ENCODE measurements at places on chromosomes 12 and 14. TPM values are rescaled to one million over a fixed set of nuclear protein-coding genes. Genes with fewer than 3 reads are reported as not detected.

DNA sequence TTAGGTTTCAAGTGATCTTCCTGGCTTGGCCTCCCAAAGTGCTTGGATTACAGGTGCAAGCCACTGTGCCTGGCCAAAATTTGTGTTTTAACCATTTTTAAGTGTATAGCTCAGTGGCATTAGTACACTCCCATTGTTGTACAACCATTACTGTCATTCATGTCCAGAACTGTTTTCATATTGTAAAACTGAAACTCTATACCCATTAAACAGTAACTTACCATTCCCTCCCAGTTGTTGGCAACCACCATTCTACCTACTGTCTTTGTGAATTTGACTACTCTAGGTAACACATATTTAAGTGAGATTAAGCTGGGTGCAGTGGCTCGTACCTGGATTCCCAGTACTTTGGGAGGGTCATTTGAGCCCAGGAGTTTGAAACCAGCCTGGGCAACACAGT lies 67.3 kb upstream of the KCNH3 start:
- no peak overlapping the region for H3K27ac ChIP-seq
- no peak for DNase-seq
- no peaks in the 10 kb centered on the region for H3K27me3 ChIP-seq
- H3K4me1 ChIP-seq, result no peaks in the 10 kb centered on the region

DNA sequence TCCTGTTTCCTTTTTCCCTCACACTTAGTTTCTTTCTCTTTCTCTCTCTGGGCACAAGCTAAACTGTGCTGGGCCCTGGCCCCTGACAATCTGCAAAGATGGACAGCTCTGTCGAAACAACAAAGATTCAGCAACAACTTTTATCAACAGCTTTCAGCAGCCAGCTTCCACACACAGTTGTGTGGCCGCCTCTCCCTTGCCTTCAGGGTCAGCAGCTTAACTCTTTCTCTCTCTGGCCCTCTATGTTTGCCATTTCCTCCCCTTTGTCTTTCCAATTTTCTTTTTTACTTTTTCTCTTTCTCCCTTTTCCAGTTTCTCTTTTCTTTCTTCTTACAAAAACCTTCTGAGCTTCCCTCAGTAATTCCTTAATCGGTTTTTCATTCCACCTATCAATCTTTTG lies 43.3 kb downstream of the IQSEC3 start:
- H3K27ac ChIP-seq, result peak overlapping the region; percentile 2
- H3K4me1 ChIP-seq, result no peaks in the 10 kb centered on the region
- no peaks in the 10 kb centered on the region for H3K36me3 ChIP-seq
- peak overlapping the region; percentile 40 for H3K4me3 ChIP-seq

- H3K27ac ChIP-seq, result no peak overlapping the region
- no peaks in the 10 kb centered on the region for H3K36me3 ChIP-seq
- no peaks in the 10 kb centered on the region for H3K4me1 ChIP-seq
- no peaks in the 10 kb centered on the region for H3K27me3 ChIP-seq
- no peak overlapping the region for H3K4me3 ChIP-seq
Measured at GRCh38 chr12:102281231-102281630, 83.6 kb upstream of the PMCH start.

- H3K27me3 ChIP-seq, result no peaks in the 10 kb centered on the region
- H3K4me3 ChIP-seq, result no peak overlapping the region
- no peaks in the 10 kb centered on the region for H3K4me1 ChIP-seq
- H3K36me3 ChIP-seq, result peaks cover 16% of the 10 kb centered on the region
- no peak overlapping the region for H3K27ac ChIP-seq
Measured at GRCh38 chr12:2666846-2667245, 127.9 kb upstream of the FKBP4 start.

- no peaks in the 10 kb centered on the region for H3K36me3 ChIP-seq
- no peak overlapping the region for H3K4me3 ChIP-seq
- no peak for DNase-seq
Measured at GRCh38 chr12:15698377-15698871, 90.8 kb downstream of the EPS8 start.

- no peak for DNase-seq
- no peaks in the 10 kb centered on the region for H3K4me1 ChIP-seq
- H3K36me3 ChIP-seq, result no peaks in the 10 kb centered on the region
- H3K4me3 ChIP-seq, result no peak overlapping the region
Measured at GRCh38 chr14:104522926-104523545, 56.5 kb upstream of the C14orf180 start.

- peak overlapping the region; percentile 46 for H3K27ac ChIP-seq
- no peak overlapping the region for H3K4me3 ChIP-seq
- no peaks in the 10 kb centered on the region for H3K36me3 ChIP-seq
- no peak for DNase-seq
- H3K4me1 ChIP-seq, result peaks cover 24% of the 10 kb centered on the region
Measured at GRCh38 chr14:35286003-35286600, 6.1 kb upstream of the PSMA6 start.

DNA sequence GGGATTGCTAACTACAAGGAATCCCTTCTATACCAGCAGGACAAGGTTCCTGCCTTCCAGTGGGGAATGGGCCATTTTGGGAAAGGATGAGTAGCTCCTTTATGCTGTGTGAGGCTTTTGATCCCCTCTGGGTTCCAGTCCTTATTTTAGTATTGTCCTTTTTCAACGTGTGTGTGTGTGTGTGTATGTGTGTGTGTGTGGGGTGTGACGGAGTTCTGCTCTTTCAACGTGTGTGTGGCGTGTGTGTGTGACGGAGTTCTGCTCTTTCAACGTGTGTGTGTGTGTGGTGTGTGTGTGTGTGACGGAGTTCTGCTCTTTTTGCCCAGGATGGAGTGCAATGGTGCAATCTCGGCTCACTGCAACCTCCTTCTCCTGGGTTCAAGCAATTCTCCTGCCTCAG lies 27.4 kb downstream of the RAB35 start:
- H3K36me3 ChIP-seq, result peaks cover 18% of the 10 kb centered on the region
- no peak overlapping the region for H3K27ac ChIP-seq
- no peak for DNase-seq
- H3K4me1 ChIP-seq, result peaks cover 17% of the 10 kb centered on the region

GRCh38 chr14:46596236-46596635 lies 55.3 kb downstream of the RPL10L start:
- no peak overlapping the region for H3K4me3 ChIP-seq
- no peak overlapping the region for H3K27ac ChIP-seq
- no peaks in the 10 kb centered on the region for H3K27me3 ChIP-seq
- no peaks in the 10 kb centered on the region for H3K36me3 ChIP-seq
- DNase-seq, result no peak

DNA sequence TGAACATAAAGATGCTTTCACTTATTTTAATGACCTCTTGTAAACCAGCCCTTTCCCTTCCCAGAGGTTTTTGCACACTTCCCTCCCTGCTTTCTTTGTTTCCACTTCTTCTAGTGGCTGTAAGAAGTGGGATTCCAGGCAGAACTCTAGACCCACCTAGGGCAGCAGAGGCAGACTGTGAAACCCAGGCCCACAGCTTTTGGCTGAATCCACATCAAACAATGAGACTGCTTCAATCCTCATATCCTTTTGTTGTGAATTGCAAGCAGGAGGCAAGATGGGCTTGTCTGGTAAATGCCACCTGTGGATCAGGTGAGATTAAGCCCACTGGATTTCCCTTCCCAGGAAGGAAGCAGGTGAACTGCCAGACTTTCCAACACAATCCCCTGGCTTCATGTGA lies 12.8 kb downstream of the CCDC177 start:
- H3K4me3 ChIP-seq, result no peak overlapping the region
- H3K27ac ChIP-seq, result no peak overlapping the region
- H3K36me3 ChIP-seq, result no peaks in the 10 kb centered on the region
- H3K27me3 ChIP-seq, result peaks cover 24% of the 10 kb centered on the region
- H3K4me1 ChIP-seq, result no peaks in the 10 kb centered on the region
- DNase-seq, result no peak

- H3K4me1 ChIP-seq, result no peaks in the 10 kb centered on the region
- H3K4me3 ChIP-seq, result no peak overlapping the region
- no peak overlapping the region for H3K27ac ChIP-seq
- no peaks in the 10 kb centered on the region for H3K27me3 ChIP-seq
Measured at GRCh38 chr14:46290706-46291105, 360.9 kb downstream of the RPL10L start.

- no peak overlapping the region for H3K4me3 ChIP-seq
- no peak for DNase-seq
- no peaks in the 10 kb centered on the region for H3K27me3 ChIP-seq
- peaks cover 59% of the 10 kb centered on the region for H3K4me1 ChIP-seq
Measured at GRCh38 chr12:14946162-14946561, 7.8 kb upstream of the ERP27 start.

DNA sequence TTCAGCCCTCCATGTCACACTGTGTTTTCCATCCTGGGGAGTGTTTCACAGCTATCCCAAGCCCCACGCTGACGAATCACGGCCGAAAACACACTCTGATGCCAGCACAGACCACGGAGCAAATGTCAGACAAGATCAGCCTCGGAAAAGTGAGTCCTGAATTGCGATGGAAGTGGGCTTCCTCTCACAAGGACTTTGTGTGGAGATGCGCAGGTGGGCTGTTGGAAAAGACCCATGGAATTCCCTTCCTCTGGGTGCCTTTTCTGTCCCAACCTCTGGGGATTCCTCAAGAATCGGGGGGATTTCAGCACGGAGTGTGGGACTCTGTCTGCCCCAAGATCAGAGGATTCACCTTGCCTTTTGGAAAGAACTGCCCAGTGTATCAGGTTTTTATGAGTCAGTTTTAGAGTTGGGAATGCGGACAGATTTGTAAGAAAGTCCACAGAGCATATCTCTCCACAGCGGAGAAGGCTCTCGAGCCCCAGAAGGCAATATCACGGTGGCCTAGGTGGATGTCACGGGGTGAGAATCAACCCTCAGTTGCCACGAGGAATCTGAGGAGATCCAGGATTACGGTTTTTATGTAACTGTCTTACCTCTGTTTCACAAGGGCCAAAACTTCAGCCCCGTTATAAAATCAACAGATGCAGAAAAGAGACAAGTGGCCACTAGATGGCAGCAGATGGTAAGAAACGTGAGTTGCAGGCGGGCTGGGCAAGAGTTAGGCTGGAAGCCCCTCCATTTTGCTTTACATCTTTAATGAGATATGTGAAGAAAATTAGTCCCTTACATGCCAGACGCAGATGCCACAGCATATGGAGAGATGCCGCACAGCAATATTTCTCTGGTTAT lies 201.9 kb downstream of the DAD1 start:
- no peaks in the 10 kb centered on the region for H3K36me3 ChIP-seq
- H3K4me1 ChIP-seq, result no peaks in the 10 kb centered on the region
- H3K27ac ChIP-seq, result no peak overlapping the region
- H3K4me3 ChIP-seq, result no peak overlapping the region

GRCh38 chr14:98375566-98375965 lies 896.4 kb downstream of the BCL11B start:
- H3K36me3 ChIP-seq, result no peaks in the 10 kb centered on the region
- H3K27me3 ChIP-seq, result no peaks in the 10 kb centered on the region

DNA sequence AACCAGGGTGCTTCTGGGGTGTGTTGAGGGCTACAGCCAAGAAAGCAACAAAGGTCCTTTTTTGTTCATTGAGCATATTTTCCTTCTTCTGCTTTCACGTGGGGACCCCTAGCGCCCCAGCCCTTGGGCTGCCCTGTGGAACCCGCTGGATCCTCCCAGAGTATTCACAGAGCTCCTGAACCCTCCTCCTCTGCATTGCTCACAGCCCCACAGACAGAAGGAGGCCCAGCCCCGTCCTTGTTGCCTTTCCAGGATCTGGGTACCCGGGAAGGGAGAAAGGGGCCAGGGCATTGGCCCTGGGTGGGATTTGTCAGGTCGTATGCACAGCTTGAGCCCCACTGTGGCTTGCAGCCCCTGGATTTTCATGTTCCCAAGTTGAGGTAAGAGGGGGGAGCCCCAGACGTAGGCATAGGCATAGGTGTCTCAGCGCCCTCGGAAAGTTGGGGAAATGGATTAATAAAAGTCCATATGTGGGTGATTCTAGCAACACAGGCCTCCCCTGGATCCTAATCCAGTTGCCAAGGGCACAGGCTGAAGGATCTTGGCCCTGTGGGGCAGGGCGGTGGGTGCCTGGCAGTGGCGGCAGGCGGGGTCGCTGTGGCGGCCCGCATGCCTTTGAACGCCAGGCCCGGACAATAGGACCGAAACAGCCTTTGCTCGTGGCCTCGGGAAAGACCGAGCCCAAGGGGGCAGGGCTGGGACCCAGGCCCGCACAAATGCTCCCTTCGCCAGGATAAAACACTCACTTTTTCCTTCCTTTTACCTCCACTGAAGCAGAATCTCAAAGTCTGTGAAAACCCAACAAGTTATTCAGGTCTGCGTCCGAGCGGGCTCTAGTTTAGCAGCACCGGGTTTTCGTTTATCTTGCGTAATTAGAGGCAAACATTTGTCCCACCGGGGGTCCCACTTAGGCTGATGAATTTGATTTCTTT lies 3.0 kb upstream of the HOXC10 start:
- no peak for DNase-seq
- H3K27me3 ChIP-seq, result peaks cover 97% of the 10 kb centered on the region
- no peak overlapping the region for H3K4me3 ChIP-seq
- H3K36me3 ChIP-seq, result no peaks in the 10 kb centered on the region

DNA sequence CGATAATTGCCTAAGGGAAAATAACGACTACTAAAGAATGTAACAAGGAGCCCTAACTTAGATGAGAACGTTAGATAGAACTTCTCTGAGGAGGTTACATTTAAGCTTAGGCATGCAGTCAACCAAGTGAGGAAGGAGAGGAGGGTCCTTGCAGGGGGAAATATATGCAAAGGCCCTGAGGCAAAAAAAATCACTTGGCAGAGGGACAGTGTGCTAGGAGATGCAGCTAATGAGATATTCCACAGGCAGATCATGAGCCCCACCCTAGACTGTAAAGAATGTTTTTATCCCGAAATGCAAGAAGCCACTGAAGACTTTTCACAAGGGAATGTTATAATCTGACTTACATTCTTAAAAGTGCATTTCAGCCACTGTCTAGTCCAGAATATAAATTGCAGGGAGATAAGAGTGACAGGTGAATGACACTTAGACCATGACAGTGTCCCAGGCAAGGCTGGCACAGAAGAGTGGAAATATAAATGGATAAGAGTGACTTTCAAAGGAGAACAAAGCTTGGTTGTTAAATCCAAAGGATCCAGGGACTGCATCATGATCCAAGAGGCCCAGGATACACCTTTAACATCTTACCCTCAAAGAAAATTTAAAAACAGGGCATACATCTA lies 61.0 kb downstream of the PPM1H start:
- no peaks in the 10 kb centered on the region for H3K4me1 ChIP-seq
- H3K4me3 ChIP-seq, result no peak overlapping the region
- H3K27ac ChIP-seq, result no peak overlapping the region
- no peaks in the 10 kb centered on the region for H3K36me3 ChIP-seq

GRCh38 chr14:103483600-103483999 lies 39.0 kb downstream of the CKB start:
- no peaks in the 10 kb centered on the region for H3K4me1 ChIP-seq
- H3K27me3 ChIP-seq, result no peaks in the 10 kb centered on the region
- H3K36me3 ChIP-seq, result peaks cover 94% of the 10 kb centered on the region
- no peak for DNase-seq
- H3K4me3 ChIP-seq, result no peak overlapping the region

The TAS2R8 gene
- total RNA-seq, result not detected

The TMEM106C gene
- 39.3 TPM for total RNA-seq

The SYNDIG1L gene
- total RNA-seq, result 1.6 TPM

The BLTP3B gene
- total RNA-seq, result 24.2 TPM

The KLHDC1 gene
- total RNA-seq, result 7.4 TPM

The TROAP gene
- total RNA-seq, result 1.4 TPM

The SUOX gene
- total RNA-seq, result 23.3 TPM

The IL26 gene
- not detected for total RNA-seq

The CATSPERB gene
- 2.8 TPM for total RNA-seq

The SCARB1 gene
- total RNA-seq, result 24.0 TPM

The SMIM41 gene
- 4.3 TPM for total RNA-seq

The KRT85 gene
- not detected for total RNA-seq

The TTLL5 gene
- 32.6 TPM for total RNA-seq

The C12orf60 gene
- total RNA-seq, result 0.77 TPM

Data from lower lobe of right lung (tissue), 2 donors.